MCF 10A (cell line): ENCODE measurements at places on chromosomes 13 and 19. TPM values are rescaled to one million over a fixed set of nuclear protein-coding genes. Genes with fewer than 3 reads are reported as not detected.

The LRRC63 gene
- total RNA-seq, result not detected in 2 replicates

The ADM5 gene
- 1.8 and 2.9 TPM in 2 replicates for total RNA-seq

The GNG8 gene
- total RNA-seq, result not detected in 2 replicates

The CGB5 gene
- total RNA-seq, result not detected in 2 replicates

The PCP2 gene
- not detected in 2 replicates for total RNA-seq

The LGALS14 gene
- total RNA-seq, result not detected in 2 replicates

The PRR36 gene
- 0.10 and 0.26 TPM in 2 replicates for total RNA-seq

The ZNF99 gene
- total RNA-seq, result not detected in 2 replicates

The ETV2 gene
- 0.44 and 1.0 TPM in 2 replicates for total RNA-seq

GRCh38 chr13:101474419-101474957 lies 22.0 kb downstream of the ITGBL1 start:
- H3K27ac ChIP-seq, result no peak overlapping the region
- H3K4me3 ChIP-seq, result no peak overlapping the region
- peaks cover 19% of the 10 kb centered on the region for H3K4me1 ChIP-seq

DNA sequence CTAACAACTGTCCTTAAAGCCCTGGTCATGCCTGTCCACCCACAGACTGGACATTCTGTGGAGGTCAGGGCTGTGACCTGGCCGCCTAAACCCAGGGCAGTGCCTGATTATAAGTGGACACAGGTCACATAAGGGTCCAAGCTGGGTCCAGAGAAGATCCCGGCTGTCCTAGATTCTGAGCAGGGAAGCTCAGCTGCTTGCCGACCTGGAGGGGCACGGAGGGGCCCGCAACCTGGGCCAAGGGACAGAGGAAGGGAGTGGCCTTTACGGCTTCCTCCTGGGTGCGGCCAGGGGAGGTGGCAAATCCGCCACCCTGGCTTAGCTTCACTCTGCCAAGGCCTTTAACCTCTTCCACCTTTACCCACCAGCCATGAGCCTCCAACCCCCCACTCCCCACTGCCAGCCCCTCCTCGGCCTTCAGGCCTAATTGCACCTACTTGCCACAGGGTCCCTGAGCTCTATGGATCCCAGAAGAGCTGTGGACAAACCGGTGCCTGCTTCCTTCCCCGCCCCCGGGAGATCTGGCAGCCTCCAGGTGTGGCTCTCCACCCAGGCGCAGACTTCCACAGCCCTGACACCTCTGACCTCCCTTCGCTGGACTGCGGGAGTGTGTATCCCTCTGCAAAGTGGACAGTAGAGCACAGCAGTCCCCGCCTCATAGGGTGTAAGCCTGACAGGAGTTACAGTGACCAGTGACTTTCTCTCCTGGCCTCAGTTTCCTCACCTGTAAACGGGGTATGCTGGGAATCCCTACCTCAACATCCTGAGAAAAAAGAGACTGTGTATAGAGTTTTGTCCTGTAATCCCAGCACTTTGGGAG lies 1.7 kb downstream of the CD320 start:
- DNase-seq, result no peak
- H3K4me1 ChIP-seq, result peaks cover 15% of the 10 kb centered on the region
- no peak overlapping the region for H3K27ac ChIP-seq
- no peaks in the 10 kb centered on the region for H3K27me3 ChIP-seq

DNA sequence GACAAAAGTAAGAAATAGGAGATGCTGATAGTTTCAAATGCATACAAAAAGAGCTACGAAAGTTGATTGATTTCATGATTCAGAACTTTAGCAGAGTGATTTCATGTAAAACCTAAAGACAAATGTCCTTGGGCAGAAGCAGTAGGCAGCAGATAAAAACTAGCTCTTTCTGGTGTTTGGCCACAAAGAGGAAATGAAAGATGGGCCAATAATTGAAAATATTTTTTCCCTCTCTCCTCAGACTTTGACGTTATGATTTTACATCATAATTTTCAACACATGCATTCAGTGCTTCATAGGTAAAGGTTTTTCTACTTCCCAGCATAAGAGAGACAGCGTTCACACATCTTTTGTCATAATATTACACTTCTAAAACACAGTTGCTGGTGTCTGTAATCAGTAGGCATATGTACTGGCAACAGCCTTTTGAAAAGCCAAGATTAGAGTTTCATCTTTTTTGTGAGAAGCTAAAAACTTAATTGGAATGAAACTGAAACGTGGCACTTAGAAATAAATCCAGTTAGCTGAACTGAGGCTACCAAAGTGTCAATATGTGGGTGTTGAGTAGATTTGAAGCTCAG lies 9.3 kb downstream of the SCEL start:
- no peaks in the 10 kb centered on the region for H3K36me3 ChIP-seq
- no peak for DNase-seq
- H3K4me3 ChIP-seq, result no peak overlapping the region
- H3K27me3 ChIP-seq, result peaks cover 44% of the 10 kb centered on the region

DNA sequence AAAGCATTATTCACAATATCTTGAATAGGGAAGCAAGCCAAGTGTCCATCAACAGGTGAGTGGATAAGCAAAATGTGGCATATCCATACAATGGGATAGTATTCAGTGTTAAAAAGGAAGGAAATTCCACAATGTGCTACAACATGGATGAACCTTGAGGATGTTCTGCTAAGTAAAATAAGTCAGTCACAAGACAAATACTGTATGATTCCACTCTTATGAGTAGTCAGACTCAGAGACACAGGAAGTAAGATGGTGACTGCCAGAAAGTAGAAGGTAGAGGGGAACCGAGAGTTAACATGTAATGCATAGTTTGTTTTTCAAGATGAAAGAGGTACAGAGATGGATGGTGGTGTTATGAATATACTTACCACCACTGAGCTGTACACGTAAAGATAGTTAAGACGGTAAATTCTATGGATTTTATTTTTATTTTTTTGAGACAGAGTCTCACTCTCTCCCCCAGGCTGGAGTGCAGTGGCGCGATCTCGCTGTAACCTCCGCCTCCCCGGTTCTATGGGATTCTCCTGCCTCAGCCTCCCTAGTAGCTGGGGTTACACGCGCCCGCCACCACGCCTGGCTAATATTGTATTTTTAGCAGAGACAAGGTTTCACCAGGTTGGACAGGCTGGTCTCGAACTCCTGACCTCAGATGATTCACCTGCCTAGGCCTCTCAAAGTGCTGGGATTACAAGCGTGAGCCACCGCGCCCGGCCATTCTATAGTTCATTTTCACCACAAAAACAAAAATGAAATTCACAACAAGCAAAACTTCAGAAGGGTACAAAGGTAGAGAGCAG lies 1.0 kb upstream of the CHAMP1 start:
- DNase-seq, result no peak
- peaks cover 2% of the 10 kb centered on the region for H3K36me3 ChIP-seq
- peaks cover 21% of the 10 kb centered on the region for H3K4me1 ChIP-seq
- H3K4me3 ChIP-seq, result peak overlapping the region; percentile 87
- H3K27me3 ChIP-seq, result no peaks in the 10 kb centered on the region

- peak overlapping the region; percentile 73 for H3K4me3 ChIP-seq
- H3K27ac ChIP-seq, result peak overlapping the region; percentile 92
- DNase-seq, result peak; percentile 98
- H3K27me3 ChIP-seq, result no peaks in the 10 kb centered on the region
- H3K4me1 ChIP-seq, result peaks cover 36% of the 10 kb centered on the region
Observed at GRCh38 chr19:44753932-44754749, 5.6 kb downstream of the BCL3 start.

GRCh38 chr13:109357751-109358471 lies 428.5 kb downstream of the IRS2 start:
- no peaks in the 10 kb centered on the region for H3K4me1 ChIP-seq
- DNase-seq, result no peak
- H3K27me3 ChIP-seq, result no peaks in the 10 kb centered on the region

- H3K27me3 ChIP-seq, result no peaks in the 10 kb centered on the region
- H3K4me1 ChIP-seq, result peaks cover 5% of the 10 kb centered on the region
- no peak for DNase-seq
- no peaks in the 10 kb centered on the region for H3K36me3 ChIP-seq
- H3K27ac ChIP-seq, result no peak overlapping the region
Observed at GRCh38 chr13:99575376-99576120, 74.3 kb downstream of the TM9SF2 start.

DNA sequence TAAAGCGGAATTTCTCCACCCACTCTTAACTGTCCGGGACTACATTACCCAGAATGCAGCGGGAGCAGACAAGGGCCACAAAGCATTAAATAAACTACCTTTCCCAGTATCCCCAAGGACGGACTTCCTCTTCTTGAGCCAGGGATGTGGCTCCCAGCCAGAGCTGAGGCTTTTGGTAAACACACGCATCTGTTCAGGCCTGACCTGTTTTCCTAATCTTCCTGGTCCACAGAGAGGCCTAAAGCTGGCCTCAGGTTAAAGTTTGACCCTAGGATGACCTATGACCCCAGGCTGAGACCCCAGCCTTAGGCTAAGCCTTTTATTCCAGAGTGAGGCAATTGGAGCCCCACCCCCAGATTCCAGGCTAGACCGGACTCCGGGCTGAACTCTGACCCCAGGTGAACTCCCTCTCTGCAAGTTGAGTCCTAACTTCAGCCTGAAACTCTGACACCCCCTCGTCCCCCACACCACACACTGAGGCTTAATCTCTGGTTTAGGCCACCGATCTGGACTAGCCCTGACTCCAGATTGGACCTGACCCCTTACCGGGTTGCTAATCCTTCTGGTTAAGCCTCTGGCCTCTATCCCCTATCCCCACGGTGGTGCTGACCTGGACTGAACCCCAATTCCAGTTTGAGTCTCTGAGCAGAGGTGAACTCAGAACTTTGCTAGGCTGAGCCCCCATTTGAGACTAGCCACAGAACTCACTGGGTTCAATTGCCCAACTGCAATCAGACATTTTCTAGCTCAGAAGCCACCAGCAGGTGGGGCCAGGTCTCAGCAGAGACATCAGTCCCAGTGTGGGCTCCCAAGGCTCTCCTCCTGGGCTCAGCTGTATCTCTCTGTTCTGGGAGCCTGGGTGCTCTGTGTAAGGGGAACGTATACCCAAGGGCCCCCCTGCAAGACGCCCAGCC lies 750 bp upstream of the GPR108 start:
- peak overlapping the region; percentile 83 for H3K27ac ChIP-seq
- H3K4me3 ChIP-seq, result peak overlapping the region; percentile 88
- H3K4me1 ChIP-seq, result peaks cover 27% of the 10 kb centered on the region
- peak; percentile 94 for DNase-seq
- H3K36me3 ChIP-seq, result peaks cover 41% of the 10 kb centered on the region
- H3K27me3 ChIP-seq, result no peaks in the 10 kb centered on the region

GRCh38 chr19:41802770-41803169 lies 6.4 kb downstream of the CEACAM3 start:
- H3K36me3 ChIP-seq, result no peaks in the 10 kb centered on the region
- no peak for DNase-seq
- no peak overlapping the region for H3K4me3 ChIP-seq
- H3K4me1 ChIP-seq, result no peaks in the 10 kb centered on the region
- H3K27me3 ChIP-seq, result peaks cover 74% of the 10 kb centered on the region
- no peak overlapping the region for H3K27ac ChIP-seq

DNA sequence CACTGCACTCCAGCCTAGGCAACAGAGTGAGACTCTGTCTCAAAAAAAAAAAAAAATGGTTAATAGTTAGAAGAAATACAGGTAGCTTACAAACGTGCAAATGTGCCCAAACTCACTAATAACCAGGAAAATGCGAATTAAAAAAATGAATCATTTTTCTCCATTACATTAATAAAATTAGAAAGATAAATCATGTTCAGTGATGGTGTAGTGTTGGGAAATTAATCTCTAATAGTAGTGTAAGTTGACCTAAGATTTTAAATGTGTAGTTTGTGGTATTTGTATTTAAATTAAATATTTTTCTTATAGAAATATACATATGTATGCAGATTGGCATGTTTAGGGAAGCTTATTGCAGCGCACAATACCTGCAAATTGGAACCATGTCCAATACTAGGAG lies 57.6 kb downstream of the PCCA start:
- peaks cover 10% of the 10 kb centered on the region for H3K36me3 ChIP-seq
- H3K4me1 ChIP-seq, result no peaks in the 10 kb centered on the region
- no peak overlapping the region for H3K27ac ChIP-seq
- H3K27me3 ChIP-seq, result no peaks in the 10 kb centered on the region

GRCh38 chr13:35984776-35985453 lies 146.3 kb downstream of the DCLK1 start:
- no peaks in the 10 kb centered on the region for H3K27me3 ChIP-seq
- peaks cover 3% of the 10 kb centered on the region for H3K36me3 ChIP-seq
- H3K27ac ChIP-seq, result no peak overlapping the region

GRCh38 chr13:100211016-100211710 lies 122.3 kb downstream of the PCCA start:
- no peak overlapping the region for H3K4me3 ChIP-seq
- DNase-seq, result no peak
- peaks cover 9% of the 10 kb centered on the region for H3K36me3 ChIP-seq
- no peaks in the 10 kb centered on the region for H3K27me3 ChIP-seq

DNA sequence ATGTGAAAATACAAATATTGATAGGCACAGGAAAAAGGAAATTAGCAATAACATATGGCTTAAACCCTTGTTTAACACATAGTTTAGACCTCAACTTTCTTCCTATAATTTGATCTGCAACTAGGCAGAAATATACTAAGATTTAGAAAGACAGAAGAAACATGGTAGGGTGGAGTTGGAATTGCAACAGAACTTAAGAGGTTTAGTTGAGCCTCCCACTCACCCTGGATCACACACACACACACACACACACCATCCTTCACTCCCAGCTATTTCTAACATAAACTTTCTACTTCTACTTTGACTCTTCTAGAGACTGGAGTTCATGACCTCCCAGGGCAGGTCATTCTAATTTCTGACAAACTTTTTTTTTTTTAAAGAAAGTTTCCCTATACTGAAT lies 47.4 kb downstream of the FLT3 start:
- peaks cover 19% of the 10 kb centered on the region for H3K27me3 ChIP-seq
- no peak overlapping the region for H3K4me3 ChIP-seq
- H3K36me3 ChIP-seq, result no peaks in the 10 kb centered on the region
- no peak for DNase-seq
- H3K27ac ChIP-seq, result no peak overlapping the region
- peaks cover 6% of the 10 kb centered on the region for H3K4me1 ChIP-seq

DNA sequence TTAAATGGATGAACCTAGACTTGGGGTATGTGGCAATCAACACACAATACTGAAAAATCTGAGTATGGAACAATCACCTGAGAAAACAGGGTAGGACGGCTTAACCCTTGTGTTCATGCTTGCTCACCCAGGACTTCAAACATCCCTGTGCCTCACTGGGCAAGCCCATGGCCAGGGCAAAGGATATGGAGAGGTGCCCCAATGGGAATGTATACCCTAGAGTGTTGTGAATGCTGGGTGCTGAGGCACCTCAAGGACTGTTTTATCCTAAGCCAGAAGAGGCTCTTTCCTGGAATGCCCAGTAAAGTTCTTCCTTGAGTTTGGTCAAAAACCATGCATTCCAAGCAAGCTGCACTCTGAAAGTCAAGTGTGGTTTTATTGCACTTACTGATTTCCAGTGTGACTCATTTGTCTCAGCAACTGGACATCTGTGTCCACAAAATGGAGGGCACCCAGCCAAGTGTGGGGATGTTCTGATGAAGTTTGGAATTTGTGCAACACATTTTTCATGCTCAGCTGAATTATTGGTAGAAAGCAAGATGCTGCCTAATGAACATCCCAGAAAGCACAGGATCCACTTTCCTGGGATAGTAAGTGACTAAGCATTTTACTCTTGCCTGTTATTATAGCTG lies 531.3 kb downstream of the RFC3 start:
- H3K27ac ChIP-seq, result peak overlapping the region; percentile 78
- no peaks in the 10 kb centered on the region for H3K27me3 ChIP-seq
- DNase-seq, result peak; percentile 92
- H3K36me3 ChIP-seq, result no peaks in the 10 kb centered on the region
- peaks cover 27% of the 10 kb centered on the region for H3K4me1 ChIP-seq
- H3K4me3 ChIP-seq, result no peak overlapping the region

- H3K36me3 ChIP-seq, result peaks cover 18% of the 10 kb centered on the region
- no peaks in the 10 kb centered on the region for H3K4me1 ChIP-seq
- DNase-seq, result no peak
Observed at GRCh38 chr19:2415281-2415972, 12.0 kb downstream of the TIMM13 start.
